Renal cortical epithelial cell (primary cell): ENCODE measurements at places on chromosomes 16 and 17. TPM values are rescaled to one million over a fixed set of nuclear protein-coding genes. Genes with fewer than 3 reads are reported as not detected.

Gene CYBC1
- 30.6 and 100 TPM in 2 replicates for total RNA-seq

Gene ITGA2B
- 0.60 TPM in 1 of 2 replicates, not detected in the other for total RNA-seq

Gene CFAP119
- 2.7 and 2.8 TPM in 2 replicates for total RNA-seq

Gene GSG1L
- not detected in 2 replicates for total RNA-seq

Gene XYLT1
- total RNA-seq, result under 0.01 and 0.15 TPM in 2 replicates

Gene EXOC3L1
- 0.35 and 0.52 TPM in 2 replicates for total RNA-seq

Gene TAC4
- not detected in 2 replicates for total RNA-seq

Gene CCDC154
- 0.25 TPM in 1 of 2 replicates, not detected in the other for total RNA-seq

Gene ZNF287
- 3.0 and 8.2 TPM in 2 replicates for total RNA-seq

Gene KRT25
- not detected in 2 replicates for total RNA-seq

Gene KRT9
- total RNA-seq, result not detected in 2 replicates

Gene LRRC37A
- total RNA-seq, result 0.17 and 2.7 TPM in 2 replicates

Gene FOXC2
- total RNA-seq, result 0.17 and 0.35 TPM in 2 replicates

Gene CLDN7
- 25.1 and 306 TPM in 2 replicates for total RNA-seq

Gene PTX4
- not detected in 2 replicates for total RNA-seq

Gene MYH1
- total RNA-seq, result not detected in 2 replicates

Gene SLC43A2
- total RNA-seq, result 8.9 and 33.1 TPM in 2 replicates

Gene MARVELD3
- 0.89 and 4.5 TPM in 2 replicates for total RNA-seq

- DNase-seq, result peak; percentile 53
These were observed 5.3 kb upstream of the HAS3 start for GRCh38 chr16:69100071-69100691.

- no peak for DNase-seq
These were observed 74.6 kb downstream of the SPAG9 start for GRCh38 chr17:51046046-51046445.

- DNase-seq, result peak; percentile 30
These were observed 7.9 kb upstream of the LLGL1 start for GRCh38 chr17:18217412-18218015.

DNA sequence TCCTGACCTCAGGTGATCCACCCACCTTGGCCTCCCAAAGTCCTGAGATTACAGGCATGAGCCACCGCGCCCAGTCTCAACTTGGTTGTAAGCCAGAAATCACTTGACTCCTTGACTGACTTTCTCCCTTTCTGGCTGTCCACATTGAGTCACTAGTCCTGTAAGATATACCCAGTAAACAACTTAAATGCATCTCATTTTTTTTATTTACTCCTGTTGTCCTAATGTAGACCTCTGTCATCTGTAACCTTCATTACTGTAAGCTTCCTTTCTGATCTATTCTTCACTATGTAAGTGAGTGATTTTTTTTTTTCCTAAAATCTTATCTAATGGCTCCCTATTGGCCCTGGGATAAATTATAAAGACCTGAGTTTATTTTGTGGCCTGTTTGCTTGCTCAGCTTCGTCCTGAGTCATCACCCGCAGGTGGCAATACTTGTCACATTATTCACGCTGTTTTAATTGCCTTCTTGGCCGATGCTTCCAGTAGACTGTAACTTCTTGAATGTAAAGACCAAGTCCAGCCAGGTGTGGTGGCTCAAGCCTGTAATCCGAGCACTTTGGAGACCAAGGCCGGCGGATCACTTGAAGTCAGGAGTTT lies 41.0 kb downstream of the PAFAH1B1 start:
- DNase-seq, result peak; percentile 95

DNA sequence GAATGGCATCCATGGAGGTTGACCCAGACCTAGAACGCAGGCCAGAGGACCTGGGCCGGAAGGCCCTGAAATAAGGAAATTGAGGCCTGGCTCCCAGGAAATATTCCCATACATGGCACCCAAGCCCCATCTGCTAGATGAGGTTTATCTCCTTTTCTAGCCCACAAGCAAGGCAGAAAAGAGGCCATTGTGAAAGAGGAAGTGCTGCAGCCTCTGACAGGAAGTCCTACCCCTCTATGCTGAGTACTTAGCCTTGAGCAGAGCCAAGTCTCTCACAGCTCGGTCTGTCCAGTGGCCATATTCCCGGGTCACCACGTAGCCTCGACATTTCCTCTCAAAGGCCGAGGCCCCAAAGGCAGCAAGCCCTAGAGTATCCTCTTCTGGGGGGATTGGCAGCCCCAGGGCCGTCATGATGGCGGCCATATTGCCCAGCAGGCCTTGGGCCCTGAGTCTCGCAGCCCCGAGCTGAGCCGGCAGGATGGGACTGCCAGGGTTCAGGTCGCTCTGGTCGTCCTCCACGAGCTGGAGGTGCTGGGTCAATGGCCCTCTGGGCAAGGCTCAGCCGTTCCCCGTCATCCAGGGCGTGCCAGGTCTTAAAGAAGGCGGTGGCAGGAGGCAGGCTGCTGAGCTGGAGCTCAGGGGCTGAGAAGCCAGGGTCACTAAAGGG lies 7.8 kb downstream of the CTF1 start:
- DNase-seq, result no peak

DNA sequence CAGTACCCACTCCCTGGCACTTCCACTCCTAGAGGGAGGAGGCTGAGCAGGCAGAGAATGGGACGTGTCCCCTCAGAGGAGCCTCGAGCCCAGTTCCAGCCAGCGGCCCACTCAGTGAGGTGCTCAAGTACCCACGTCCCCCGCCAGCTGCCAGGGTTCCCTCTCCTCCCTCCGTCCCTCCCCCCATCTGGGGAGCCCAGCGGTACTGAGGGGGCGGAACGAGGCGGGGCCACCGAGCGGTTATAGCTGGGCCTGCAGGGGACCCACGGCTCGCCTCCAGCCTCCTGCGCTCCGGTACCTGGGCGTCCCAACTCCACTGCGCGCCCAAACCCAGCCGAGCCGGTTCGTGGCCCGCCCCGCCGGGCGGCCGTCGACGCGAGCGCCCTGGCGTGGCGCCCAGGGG lies at the start of gene NPW:
Gene NPW (plus strand): TSS at position 268 of the 403 bp plus-strand sequence.
- no peak for DNase-seq

DNA sequence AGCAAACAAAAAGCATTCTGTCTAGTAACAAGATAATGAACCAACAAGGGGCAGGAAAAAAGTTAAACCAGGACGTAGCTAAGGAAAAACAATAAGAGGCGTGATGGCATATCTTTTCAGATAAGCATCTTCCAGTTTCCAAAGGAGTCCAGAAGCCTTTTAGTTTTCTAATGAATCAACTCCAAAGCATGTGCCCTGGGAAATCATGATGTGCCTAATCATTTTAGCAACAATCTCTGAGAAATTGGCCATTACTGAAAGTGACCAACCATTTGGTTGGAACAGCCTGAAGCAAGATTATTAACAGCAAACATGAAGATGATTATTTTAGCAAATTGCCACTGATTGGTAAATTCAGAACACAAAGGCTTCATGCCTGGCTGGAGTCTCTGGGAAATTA lies 440.9 kb upstream of the MAF start:
- no peak for DNase-seq

- DNase-seq, result no peak
These were observed 7.0 kb upstream of the SPATA2L start for GRCh38 chr16:89708481-89708931.

- DNase-seq, result peak; percentile 83
These were observed 6.7 kb downstream of the CCDC57 start for GRCh38 chr17:82205720-82206508.

DNA sequence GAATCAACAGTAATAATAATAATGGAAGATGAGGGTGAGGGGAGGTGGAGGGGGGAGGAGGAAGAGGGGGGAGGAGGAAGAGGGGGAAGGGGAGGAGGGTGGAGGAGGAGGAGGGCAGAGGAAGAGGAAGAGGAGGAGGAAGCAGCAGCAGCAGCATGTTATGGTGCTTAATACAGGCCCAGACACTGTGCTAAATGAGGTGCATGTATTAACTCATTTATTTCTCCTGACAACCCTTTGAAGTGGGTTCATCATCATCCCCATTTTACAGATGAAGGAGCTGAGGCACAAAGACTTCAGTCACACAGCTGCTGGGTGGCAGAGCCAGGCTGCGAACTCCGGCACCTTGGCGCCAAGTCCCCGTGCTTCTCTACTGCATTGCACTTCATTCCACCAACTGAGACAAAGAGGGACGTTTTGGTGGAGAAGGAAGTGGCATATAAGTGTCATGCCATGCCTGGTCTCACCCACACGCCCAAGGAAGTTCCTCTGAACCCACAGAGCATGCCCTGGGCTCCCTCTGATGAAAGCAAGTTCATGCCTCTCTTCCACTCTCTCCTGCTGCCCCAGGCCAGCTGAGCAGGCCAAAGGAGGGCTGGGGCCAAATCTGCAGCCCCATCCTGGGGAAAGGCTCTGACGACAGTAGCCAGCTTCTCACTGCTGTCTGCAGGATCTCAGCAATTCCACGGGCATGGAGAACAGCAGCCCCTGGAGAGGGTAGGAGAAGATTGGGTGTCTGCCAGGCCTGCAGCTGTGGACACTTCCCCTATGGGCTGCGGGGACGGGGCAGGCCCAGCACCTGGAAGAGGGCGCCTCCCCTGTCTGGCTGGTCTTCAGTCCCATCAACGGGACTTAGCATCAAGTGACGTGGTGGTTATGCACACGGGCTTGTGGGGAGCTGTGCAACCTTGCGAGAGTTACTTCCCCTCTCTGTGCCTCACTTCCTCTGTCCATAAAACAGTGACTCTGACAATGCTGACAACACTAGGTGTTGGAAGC lies 21.8 kb downstream of the XYLT1 start:
- no peak for DNase-seq

- no peak for DNase-seq
These were observed 841 bp downstream of the C16orf89 start for GRCh38 chr16:5064915-5065314.

- peak; percentile 77 for DNase-seq
These were observed 163.9 kb downstream of the SPECC1 start for GRCh38 chr17:20173091-20173490.

DNA sequence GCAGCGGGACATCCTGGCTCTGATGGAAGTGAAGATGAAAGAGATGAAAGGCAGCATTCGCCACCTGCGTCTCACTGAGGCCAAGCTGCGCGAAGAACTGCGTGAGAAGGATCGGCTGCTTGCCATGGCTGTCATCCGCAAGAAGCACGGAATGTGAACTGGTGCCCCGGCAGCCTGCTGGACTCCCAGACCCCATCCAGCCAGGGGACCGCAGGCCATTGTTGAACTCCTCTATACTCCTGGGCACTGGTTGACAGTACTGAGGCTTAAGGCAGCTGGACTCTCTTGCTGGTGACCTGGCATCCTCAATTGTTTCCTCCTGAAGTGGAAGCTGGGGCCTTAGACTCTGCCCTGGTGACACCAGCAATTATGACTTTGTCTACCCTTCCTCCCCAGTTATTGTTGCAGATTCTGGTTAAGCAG lies 1.2 kb downstream of the THAP11 start:
- no peak for DNase-seq

DNA sequence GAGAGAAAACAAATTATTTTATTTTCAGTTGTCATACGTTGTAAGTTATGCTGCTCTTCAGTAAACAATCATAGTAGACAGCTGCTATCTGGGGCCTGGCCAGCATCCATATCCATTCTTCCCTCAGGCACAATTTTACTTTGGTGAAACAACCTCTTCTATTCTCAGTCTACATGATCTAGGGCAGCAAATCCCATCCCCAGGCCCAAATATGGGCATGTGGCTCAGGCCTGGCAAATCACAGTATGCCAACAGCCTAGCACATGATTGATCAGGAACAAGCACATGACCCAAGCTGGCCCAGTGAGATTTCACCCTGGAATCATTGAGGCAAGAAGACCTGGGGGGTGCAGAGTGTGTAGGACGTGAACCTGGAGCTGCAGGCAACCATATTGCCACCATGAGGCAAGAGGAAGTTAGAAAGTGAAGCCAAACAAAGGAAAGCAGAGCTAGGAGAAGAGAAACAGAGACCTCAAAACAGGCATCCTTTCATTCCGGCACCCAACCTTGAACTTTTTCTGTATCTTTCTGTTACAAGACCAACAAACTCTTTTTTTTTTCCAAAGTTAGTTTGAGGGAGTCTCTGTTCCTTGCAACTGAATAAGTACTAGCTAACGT lies 10.3 kb upstream of the ABCC12 start:
- DNase-seq, result no peak

GRCh38 chr16:49602976-49603310 lies 229.3 kb downstream of the C16orf78 start:
- no peak for DNase-seq

DNA sequence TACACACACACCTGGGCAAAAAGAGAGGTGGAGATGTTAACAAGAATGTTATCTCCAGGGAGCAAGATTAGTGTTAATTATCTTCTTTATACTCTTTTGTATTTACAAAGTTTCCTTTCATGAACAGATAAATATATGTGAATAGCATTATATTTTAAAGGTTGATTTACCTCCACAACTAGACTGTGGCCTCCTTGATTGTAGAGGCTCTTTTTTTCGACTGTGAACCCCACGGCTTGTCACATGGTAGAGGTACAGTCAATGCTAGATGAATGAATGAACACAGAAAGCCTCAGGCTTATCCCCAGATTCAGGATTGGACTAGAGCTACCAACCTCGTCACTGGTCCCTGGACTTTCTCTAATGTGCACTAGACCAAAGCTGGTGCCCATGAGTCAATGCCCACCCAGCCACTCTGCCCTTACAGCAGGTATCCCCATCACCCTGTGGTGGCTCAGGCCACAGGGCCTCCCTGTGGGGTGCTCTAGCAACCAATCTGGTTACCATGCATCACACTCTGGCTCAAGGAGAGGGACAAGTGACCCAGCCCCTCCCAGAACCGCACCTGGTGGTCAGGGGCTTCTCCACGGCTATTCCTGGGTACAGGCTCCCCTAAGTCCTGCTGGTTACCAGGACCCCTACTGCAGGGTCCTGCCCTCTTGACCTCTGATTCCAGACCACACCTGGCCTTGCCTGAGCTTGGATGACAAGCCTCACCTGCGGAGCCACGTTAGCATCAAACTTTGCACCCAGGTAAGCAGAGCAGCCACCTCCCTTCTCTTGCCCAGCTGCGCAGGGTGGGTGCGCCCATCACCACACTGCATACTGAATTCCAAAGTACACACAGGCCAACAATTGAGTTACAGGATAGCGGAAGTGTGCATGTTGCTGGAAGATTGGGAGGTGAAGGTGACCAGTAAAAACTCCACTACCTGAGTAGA lies 101.0 kb downstream of the CDYL2 start:
- DNase-seq, result no peak

- DNase-seq, result no peak
These were observed 10.2 kb upstream of the MAF start for GRCh38 chr16:79610771-79611170.

DNA sequence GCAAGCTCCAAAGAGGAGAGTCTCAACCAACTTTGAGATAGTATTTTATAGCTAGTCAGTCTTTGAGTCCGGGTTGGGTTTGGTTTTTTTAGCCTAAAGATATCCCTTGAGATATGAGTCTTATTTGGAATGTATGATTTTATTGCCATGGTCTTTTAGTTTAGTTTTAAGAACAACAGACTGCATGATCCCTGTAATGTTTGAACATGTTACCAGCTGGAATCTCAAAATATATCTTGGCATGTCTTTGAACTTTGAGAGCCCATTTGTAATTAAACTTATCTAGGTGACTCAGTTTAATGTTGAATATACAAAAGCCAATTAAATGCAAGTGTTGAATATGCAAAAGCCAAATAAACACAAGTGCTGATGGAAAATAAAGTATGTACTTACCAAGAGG lies 100.6 kb downstream of the TANGO6 start:
- DNase-seq, result no peak

- no peak for DNase-seq
These were observed 7.9 kb upstream of the KCNJ16 start for GRCh38 chr17:70067134-70067533.

GRCh38 chr17:13378361-13378760 lies 223.4 kb downstream of the HS3ST3A1 start:
- no peak for DNase-seq
